Hematopoietic multipotent progenitor cell treated with erythropoietin and hydrocortisone succinate and interleukin-3 and kit ligand, for 8 days (in vitro differentiated cells): ENCODE measurements at places on chromosomes 3 and 15.

DNA sequence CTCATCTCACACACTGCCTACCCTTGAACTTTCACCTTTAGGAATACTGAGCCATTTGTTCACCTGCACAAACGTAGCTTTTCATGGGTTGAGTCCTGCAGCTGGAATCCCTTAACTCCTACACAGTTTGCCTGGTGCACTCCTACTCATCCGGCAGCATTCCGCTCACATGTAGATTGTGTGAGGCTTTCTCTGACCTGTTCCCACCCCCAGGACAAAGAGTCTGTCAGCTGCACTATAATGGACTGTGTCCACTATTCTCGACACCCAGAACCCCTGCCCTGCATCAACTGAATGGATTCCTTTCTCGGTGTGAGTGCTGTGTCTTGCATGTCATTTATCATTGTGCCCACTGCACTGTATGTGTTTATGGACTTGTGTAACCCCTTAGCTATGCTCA, 54.9 kb downstream of the EPHB3 start:
- DNase-seq, result no peak

DNA sequence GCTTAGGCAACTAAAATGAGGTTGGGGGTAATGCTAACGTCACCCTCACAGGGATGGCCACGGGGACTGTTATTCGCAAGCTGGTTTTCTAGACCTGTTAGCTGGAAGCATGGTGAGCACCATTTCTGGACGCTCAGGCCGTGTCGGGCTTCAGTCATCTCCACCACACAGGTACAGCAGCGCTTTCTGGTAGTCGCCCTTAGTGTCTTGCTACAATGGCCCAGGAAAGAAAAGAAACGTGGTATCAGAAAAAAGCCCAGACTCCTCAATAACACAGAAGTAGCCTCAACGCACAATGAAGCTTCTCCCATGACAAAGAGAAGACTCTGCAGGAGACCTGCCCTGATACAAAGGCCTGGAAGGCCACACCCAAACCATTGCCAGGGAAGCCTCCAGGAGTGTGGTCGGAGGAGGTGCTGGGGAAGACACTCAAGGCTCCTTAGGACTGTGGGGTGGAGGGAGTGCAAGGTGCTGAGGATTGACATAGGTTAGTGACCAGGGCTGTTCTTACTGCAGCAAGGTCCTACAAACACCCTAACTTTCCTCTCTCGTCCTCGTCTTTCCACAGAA, 50.2 kb downstream of the ANXA2 start:
- DNase-seq, result no peak

DNA sequence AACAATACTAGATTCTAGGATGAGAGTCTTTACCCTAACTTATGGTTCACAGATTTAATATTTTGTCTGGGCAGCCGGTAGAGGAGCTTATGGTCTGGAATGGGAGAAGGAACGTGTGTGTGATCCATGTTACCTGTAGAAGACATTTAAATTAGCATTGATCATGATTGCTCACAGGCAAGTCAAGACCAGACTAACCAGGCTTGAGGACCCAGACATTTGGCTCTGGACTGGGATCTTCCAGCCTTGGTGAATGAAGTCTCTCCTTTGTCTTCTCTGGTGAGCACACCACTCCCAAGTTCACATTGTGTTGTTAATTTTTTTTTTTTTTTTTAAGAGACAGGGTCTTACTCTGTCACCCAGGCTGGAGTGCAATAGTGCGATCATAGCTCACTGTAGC, 11.7 kb downstream of the ABHD2 start:
- DNase-seq, result no peak

DNA sequence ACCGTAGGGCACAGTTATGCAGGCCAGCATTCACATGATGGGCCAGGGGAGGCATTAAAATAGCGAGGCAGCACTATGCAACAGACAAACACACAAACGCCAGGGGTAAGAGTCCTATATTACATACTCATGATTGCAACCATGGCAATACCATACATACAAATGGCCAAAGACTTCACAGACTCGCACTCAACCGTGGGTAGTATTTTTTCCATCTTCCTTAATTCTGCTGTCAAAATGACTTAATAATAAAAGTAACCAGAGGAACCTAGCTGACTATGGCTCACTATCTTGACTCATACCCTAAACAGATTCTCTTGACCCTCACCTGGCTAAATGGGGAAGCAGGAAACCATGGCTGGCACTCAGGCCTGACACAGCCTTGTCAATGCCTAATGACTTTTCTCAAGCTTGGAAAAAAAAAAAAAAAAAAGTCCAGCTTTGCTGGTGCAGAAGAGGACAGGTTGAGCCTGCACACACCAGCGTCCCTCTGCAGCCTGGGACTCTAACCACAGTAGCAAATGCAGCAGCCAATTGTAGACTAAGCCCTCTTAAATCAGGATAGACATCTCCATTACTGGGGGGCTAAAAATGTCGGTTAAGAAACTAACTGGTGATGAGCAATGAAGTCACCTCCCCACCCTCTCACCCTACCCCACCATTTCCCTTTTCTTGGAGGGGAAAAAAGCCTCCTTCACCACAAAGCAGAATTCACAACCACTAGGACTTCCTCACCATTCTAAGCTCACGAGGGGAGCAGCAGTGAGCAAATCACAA, 23.1 kb downstream of the CCDC12 start:
- no peak for DNase-seq

DNA sequence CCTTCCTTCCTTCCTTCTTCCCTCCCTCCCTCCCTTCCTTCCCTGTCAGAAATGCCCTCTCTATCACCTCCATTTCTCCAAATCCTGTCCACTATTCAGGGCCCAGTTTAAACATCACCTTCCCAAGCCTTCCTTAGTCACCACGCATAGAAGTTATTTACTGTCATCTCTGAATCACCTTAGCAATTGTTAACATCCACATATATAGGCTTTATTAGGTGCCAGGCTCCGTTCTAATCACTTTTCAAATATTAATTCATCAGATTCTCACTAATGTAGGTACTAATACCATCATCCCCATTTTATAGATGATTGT, 1.1 kb upstream of the MAGEF1 start:
- DNase-seq, result no peak

DNA sequence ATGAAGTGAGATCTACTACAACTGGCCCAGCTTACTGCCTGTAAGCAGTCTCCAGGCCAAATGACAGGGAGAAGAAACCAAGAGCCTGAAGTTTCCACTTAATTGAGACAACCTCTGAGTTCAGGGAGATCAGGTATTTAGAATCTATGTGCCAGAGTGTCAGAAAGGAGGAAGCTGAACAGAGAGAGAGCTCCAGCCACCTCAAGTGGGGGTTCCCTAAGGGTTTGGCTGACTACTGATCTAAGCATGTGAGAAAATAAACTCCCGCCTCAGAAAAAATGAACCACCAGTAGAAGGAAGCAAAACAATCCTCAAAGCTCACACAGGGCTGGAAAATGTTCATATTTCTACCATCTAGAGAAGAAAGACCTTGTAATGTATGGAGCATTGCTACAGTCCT, 25.0 kb downstream of the ADAM10 start:
- no peak for DNase-seq

DNA sequence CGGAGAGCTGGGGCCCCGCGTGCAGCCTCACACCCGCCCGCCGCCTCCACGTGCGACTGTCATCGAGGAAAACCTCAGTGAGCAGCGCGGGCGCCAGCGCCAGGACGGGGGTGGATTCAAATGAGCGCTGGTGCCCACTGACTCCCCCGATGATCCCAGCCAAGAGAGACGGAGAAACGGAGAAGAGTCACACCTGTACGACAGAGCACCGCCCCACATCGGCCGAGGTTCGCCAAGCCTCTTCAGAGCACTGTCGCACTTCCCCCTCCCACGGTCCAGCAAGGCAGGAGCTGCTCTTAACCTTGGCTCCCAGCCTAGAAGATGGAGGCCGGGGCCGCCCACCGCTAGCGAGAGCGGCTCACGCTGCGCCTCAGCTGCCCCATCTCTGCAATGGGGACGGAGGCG, 130.9 kb upstream of the IQSEC1 start:
- no peak for DNase-seq

GRCh38 chr15:65533057-65533756, 2.9 kb downstream of the HACD3 start:
- DNase-seq, result peak; percentile 48

GRCh38 chr15:68318008-68318835, 40.7 kb downstream of the FEM1B start:
- no peak for DNase-seq
